ENCODE measurements at places on chromosomes 4 and X. TPM values are rescaled to one million over a fixed set of nuclear protein-coding genes. Genes with fewer than 3 reads are reported as not detected.

The UPF3B gene
- total RNA-seq: 1.8 TPM

The SRPK3 gene
- 0.65 TPM for total RNA-seq

The MGARP gene
- total RNA-seq: 49.7 TPM

The TMEM184C gene
- 51.0 TPM for total RNA-seq

The TLR6 gene
- 6.1 TPM for total RNA-seq

The CCKAR gene
- total RNA-seq: 0.91 TPM

The TREX2 gene
- 1.3 TPM for total RNA-seq

The TCEAL2 gene
- total RNA-seq: 2.6 TPM

The ANOS1 gene
- total RNA-seq: 22.7 TPM

The MAGEB16 gene
- not detected for total RNA-seq

The ZNF81 gene
- 7.0 TPM for total RNA-seq

The KLF8 gene
- 4.6 TPM for total RNA-seq

The MAOA gene
- 7.6 TPM for total RNA-seq

The P2RY4 gene
- 0.43 TPM for total RNA-seq

The DCAF8L2 gene
- not detected for total RNA-seq

The SHROOM4 gene
- 3.3 TPM for total RNA-seq

The TLR1 gene
- total RNA-seq: 8.4 TPM

The NPY5R gene
- not detected for total RNA-seq

The IDH3G gene
- total RNA-seq: 41.1 TPM

The SEL1L3 gene
- total RNA-seq: 11.5 TPM

The MTTP gene
- total RNA-seq: 0.22 TPM

The ZMAT1 gene
- 1.4 TPM for total RNA-seq

The CNKSR2 gene
- 3.1 TPM for total RNA-seq

The GUCY1A1 gene
- total RNA-seq: 0.86 TPM

The USP17L28 gene
- not detected for total RNA-seq

The AFM gene
- total RNA-seq: not detected

The RELL1 gene
- total RNA-seq: 53.5 TPM

The MAGEC2 gene
- not detected for total RNA-seq

The MAPK10 gene
- 14.1 TPM for total RNA-seq

The CSAG1 gene
- total RNA-seq: not detected

The SLC10A6 gene
- total RNA-seq: 0.11 TPM

The HNRNPDL gene
- total RNA-seq: 201 TPM

The CMC4 gene
- 16.4 TPM for total RNA-seq

The CLDN2 gene
- not detected for total RNA-seq

The TASL gene
- total RNA-seq: not detected

The PFKFB1 gene
- 0.13 TPM for total RNA-seq

The TBC1D8B gene
- 17.1 TPM for total RNA-seq

The SOWAHD gene
- 0.32 TPM for total RNA-seq

The KLKB1 gene
- total RNA-seq: 0.54 TPM

The CXCL13 gene
- not detected for total RNA-seq

The NR3C2 gene
- total RNA-seq: 1.8 TPM

The ADH1A gene
- not detected for total RNA-seq

The DACH2 gene
- total RNA-seq: not detected

The LONRF3 gene
- total RNA-seq: 0.86 TPM

The SEC31A gene
- 492 TPM for total RNA-seq

The DCAF4L1 gene
- 0.26 TPM for total RNA-seq

The GAB1 gene
- total RNA-seq: 27.5 TPM

The SOX3 gene
- total RNA-seq: not detected

The PWWP3B gene
- 0.39 TPM for total RNA-seq

The TBX22 gene
- total RNA-seq: not detected

The LPAR4 gene
- 2.8 TPM for total RNA-seq

The ETDA gene
- not detected for total RNA-seq

The TEX13C gene
- not detected for total RNA-seq

The RBM47 gene
- total RNA-seq: 1.4 TPM

The REELD1 gene
- total RNA-seq: 0.26 TPM

The XKRX gene
- total RNA-seq: 0.11 TPM

The SMIM43 gene
- 0.78 TPM for total RNA-seq

The FMR1NB gene
- total RNA-seq: not detected
